ENCODE measurements at places on chromosomes 3 and 15. TPM values are rescaled to one million over a fixed set of nuclear protein-coding genes. Genes with fewer than 3 reads are reported as not detected.

GRCh38 chr15:62770752-62771151 is 271.8 kb upstream of the TPM1 start:
- DNase-seq, result no peak

ANKUB1 gene
- polyA plus RNA-seq, result not detected

NAALADL2 gene
- 2.3 TPM for polyA plus RNA-seq

DNA sequence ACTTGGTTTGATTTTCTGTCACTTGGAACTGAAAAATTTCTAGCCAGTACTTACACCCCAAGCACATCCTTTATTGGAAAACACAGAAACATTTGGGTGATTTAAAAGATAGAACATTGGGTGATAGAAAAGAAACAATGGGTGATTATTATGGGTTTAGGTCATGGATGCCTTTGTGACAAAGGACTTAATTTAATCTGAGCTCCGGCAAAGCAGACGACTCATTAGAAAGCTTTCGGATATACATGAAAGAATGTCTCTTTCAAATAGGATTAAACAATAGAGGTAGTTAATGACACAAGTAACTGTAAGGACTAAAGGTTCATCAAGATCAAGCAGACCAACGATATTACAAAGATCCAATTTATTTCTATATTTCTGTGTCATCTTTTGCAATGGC is 37.3 kb upstream of the CNTN4 start:
- DNase-seq, result no peak

DNA sequence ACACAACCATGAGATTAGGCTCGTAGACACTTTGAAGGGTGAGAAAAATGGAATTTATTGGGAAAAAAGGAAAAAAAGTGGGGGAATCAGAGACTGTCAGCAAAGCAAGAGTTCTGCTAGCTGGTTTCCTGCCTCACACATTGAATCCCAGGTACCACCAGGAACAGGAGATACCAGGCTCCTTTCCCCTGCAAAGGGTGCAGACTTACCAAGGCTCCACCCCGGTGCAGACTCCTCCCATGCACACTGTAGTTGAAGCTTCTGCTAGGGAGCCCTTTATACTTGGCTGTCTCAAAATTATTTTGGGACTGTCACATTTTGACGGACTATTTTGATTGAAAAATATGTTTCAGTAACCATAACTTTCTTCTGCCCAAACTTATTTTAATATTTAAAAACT is 819.9 kb upstream of the GBE1 start:
- DNase-seq, result no peak

DNA sequence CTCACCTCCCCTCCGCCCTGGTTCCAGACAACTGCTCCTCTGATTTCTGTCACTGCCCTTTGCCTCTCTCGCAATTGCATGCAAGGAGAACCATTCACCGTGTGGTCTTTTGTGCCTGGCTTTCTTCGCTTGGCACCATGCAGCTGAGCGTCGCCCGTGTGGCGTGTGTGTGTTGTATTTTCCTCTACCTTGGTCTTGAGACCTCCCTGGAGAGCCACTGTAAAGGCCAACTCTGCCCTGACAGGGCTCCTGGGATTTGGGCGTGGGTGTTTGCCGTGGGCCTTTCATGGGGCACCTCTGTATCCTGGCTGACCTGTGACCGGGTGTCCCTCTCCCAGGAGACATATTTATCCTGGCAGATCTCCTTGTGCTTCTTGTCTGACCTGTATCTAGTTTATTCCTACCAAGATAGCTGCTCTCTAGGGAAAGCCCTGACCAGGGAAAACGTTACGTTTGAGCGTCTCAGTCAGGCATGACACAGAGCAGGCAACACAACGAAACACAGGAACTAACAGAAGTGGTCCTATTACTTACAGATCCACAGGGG is 2.0 kb upstream of the PIGZ start:
- no peak for DNase-seq

CCNB2 gene
- polyA plus RNA-seq, result 2.5 TPM

GRCh38 chr15:35717721-35718120 is 171.8 kb upstream of the DPH6 start:
- DNase-seq, result no peak

ZNF860 gene
- polyA plus RNA-seq, result 1.1 TPM

P4HTM gene
- polyA plus RNA-seq, result 16.6 TPM
